ENCODE measurements at places on chromosomes 2 and 18. TPM values are rescaled to one million over a fixed set of nuclear protein-coding genes. Genes with fewer than 3 reads are reported as not detected.

DNA sequence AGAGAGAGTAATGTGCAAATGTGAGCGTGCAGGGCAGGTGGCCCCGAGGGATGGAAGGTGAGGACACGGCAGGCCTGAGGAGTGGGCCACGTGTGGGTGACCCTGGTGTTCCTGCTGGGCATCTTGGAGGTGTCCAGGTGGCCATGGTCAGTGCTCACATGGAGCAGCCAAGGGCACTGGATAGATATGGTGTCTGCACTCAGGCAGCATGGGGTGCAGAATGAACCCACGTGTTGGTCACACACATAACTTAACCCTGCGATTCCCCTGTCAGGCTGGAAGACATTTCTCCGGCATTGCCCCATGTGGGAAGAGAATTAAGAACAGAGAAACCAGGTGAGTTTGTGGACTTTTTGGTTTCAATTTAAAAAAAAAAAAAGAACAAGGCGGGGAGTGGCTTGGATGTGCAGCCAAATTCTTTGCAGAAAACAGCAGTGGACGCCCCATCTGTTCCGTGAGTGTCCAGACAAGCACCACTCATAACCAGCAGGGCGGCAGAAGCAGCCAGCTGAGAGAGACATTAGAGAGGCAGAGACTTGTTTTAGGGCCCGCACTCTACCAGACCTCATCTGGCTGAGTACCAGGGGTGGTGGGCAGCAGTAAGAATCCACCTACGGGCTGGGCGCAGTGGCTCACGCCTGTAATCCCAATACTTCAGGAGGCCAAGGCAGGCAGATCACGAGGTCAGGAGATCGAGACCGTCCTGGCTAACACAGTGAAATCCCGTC, 249.8 kb downstream of the ACKR3 start:
- DNase-seq = no peak

DNA sequence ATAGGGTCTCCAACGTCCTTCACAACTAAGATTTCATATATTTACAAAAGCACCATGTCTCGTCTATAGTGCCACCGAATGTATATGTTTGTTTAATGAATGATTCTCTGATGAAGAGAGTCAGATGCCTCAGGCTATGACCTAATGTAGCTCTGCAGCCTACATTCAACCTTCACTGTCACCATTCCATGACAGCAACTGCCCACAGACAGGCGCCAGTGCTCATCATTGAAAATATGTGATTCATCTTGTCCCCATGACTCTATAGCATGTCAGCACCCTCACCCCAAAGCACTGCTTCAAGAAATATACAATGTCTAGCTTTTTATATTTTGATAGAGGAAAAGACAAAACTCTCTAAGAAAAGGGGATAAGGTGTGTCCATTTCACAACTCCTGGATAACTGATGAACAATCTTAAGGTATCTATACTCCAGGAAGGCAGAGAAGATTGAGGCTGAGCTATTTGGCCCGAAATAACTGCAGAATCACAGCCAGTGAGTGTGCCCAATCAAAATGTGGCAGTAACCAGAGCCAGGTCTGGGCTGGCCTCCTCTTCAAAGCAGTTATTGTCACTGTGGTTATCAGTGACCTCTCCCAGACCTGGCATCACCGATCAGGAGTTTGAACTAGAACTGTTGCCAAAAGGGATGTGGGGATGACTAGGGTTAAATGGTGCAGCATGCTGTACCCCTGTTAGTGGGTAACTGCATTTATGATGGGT, 246.6 kb downstream of the SETBP1 start:
- DNase-seq = no peak

DNA sequence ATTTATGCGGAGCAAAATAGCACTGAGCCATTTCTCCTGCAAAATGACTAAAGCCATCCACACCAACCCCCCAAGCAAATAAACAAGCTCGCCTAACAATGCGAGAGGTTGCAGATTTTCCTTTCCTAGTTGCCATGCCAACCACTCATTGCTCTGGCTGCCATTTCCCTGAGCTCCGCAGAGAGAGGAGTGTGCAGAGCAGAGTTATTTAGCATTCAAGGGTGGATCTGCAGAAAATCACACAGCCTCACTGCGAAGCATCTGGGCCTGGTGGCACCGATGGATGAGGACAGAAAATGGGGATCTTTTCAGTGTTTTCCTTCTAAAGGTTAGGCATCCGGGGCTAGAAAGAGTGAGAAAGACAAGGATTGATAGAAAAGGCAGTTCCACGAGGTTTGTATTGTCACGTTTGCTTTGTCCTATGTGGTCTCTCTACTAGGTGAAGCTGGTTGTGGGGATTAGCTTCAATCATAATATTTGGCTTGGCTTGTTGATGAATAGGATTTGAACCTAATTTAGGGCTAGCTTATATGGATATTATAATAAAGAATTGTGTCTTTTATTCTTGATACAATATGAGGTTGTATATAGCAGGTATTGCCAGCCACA, 110.2 kb upstream of the UNC80 start:
- DNase-seq = no peak

DNA sequence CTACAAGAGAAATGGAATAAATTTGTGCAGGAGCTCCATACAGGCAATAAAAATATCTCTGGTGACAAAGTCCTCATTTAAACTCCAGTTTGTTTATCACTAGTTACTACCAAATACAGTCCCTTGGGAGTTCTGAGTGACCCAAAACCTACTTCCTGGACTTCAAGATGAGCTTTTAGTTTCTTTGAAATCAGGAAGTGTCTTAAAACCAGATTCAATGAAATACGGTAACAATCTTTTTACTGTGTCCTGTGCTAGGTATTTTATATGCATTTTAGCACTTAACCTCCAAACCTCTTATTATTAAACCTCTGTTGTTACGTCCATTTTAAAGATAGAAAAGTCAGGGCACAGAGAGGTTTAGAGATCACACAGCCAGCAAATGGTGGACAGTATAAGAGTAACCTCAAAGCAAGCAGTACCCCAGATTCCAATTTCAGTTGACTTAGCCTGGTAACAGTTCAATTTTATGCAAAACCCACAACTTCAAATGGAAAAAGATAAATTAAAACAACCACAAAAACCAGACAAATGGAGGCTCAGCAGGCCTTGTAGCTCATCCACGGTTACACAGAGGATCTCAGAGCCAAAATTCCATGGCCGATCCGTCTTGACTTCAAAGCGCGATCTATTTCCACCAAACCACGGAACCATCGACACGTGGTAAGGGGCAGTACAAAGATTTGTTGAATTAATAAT, 1.3 kb upstream of the KCMF1 start:
- no peak for DNase-seq

GRCh38 chr2:143603035-143603655, 473.9 kb downstream of the ARHGAP15 start:
- DNase-seq = no peak

DNA sequence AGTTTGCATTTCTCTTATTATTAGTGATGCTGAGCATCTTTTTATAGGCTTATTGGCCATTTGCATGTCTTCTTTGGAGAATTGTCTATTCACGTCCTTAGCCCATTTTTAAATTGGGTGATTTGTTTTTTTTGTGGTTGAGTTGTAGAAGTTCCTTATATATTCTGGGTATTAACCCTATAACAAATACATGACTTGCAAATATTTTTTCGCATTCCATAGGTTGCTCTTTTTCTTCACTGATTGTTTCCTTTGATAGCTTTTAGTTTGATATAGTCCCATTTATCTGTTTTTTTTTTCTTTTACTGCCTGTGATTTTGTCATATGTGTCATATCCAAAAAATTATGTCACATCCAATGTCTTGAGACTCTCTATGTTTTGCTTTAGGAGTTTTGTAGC, 243.6 kb downstream of the GPD2 start:
- DNase-seq = no peak

DNA sequence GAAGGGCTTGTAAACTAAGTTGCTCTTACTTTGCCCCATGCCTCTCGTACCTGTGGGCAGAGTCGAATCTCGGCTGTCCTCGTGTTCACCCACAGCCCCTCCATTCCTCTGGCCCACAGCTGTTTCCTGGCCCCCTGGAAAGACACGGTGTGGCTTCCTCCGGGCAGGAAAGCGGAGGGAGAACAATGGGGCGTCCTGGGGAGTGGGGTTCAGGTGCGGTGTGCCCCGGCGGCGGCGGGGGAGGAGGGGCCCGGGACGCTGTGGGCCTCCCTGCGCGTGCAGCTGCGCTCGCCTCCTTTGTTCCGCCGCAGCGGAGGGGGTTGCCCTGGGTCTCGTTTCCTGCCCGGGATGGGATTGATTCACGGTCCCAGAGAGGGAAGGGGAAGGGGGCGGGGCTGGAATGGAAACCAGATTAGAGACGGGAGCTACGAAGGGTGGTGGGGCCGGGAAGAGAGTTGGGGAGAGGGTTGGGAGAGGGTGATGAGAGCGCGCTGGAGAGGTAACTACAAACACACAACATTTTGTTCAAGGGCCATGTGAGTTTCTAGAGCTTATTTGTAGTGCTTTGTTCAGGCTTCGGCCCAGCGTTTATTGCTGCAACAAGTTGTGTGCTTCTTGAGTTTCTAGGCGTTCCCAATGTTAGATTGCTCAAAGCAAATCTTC, 796 bp downstream of the MYO1B start:
- peak; percentile 80 for DNase-seq

- no peak for DNase-seq
Observed at GRCh38 chr2:48927355-48927754, 171.8 kb upstream of the LHCGR start.

DNA sequence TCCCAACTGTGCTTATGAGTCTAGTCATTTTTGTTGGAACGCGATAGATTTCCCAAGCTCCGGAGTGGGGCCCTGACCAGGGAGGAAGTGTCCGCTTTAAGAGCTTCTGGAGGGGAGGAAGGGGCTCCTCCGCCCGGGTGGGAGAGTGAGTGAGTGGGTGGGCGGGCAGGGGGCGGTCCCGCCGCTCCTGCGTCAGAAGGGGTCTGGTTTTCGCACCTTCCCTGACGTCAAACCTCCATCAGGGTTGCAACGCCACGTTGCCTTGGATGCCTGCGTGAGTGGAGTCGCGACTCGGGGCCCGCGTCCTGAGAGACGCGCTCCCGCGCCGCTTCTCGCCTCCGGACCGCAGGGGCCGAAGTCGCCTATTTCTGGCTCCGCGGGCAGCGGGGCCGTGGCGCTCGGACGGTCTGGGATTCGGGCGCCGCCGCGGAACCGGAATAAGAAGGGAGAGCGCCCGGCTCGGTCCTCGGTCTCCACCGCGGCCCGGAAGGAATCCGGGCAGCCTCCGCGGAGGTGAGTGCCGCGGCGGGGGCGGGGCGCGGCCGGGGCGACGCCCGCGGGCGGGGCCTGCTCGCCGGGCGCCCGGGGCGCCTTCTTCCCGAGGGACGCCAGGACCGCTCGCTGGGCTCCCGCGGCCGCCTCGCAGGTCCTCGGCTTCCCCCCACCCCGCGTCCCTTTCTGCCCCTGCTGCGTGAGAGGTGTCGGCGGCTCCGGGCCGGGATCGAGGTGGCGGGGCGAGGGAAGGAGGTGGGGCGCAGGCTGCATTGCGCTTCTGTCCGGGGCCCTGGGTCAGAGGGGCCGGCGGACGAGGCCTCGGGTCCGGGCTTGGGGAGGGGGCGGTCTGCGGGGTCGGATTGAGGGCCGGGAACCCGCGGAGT, at the start of gene ZDBF2:
Gene ZDBF2 (plus strand): TSS at position 230 of the 878 bp plus-strand sequence. CDS start 7,187 bp downstream, outside the sequence.
- DNase-seq = peak; percentile 74

GRCh38 chr2:239118675-239119211, 270.9 kb downstream of the TWIST2 start:
- DNase-seq = no peak

GRCh38 chr2:127906206-127906926, 20.6 kb upstream of the AMMECR1L start:
- no peak for DNase-seq

GRCh38 chr18:10743766-10744165, 217.9 kb downstream of the NAPG start:
- no peak for DNase-seq

DNA sequence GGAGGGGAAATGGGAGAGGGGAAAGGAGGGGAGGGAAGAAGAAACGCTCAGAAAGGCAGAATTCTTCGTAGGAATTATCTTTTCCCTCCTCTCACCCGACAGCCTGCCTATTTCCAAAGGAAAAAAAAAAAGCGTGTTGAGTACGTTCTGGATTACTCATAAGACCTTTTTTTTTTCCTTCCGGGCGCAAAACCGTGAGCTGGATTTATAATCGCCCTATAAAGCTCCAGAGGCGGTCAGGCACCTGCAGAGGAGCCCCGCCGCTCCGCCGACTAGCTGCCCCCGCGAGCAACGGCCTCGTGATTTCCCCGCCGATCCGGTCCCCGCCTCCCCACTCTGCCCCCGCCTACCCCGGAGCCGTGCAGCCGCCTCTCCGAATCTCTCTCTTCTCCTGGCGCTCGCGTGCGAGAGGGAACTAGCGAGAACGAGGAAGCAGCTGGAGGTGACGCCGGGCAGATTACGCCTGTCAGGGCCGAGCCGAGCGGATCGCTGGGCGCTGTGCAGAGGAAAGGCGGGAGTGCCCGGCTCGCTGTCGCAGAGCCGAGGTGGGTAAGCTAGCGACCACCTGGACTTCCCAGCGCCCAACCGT, at the start of gene GAD1:
Gene GAD1 (plus strand): TSS at position 384 of the 589 bp plus-strand sequence. CDS start 1,705 bp downstream, outside the sequence.
- DNase-seq = peak; percentile 81

GRCh38 chr2:8146132-8147005, 535.5 kb upstream of the ID2 start:
- DNase-seq = no peak

DNA sequence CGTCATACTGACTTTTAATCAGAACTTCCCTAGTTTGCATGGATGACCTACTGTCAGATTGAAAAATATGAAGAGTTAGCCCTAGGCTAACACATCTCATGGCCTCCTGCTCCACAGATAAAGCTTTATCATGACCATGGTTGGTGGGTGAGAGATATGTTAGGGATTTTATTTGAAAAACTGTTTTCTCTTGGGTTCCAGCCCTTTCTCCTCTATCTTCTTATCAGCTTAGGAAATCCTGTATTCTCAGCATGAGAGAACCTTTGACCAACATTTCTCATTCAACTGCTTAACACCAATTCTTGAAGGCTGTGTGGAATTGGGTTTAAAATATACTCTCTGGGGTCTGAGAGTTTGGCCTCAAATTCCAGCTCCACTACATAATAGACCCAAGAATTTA, 1407.0 kb upstream of the CELF4 start:
- no peak for DNase-seq

GRCh38 chr2:119073213-119073612, 85.3 kb downstream of the C1QL2 start:
- no peak for DNase-seq

- no peak for DNase-seq
Observed at GRCh38 chr2:136399667-136400289, 281.8 kb upstream of the CXCR4 start.

Gene PTH2R
- 0.09 TPM for total RNA-seq

Gene CRIM1
- total RNA-seq = 66.9 TPM

Gene BCL11A
- 59.6 TPM for total RNA-seq

Gene SNTG2
- 2.8 TPM for total RNA-seq

Gene RIT2
- 0.44 TPM for total RNA-seq

Gene CASP10
- total RNA-seq = 58.5 TPM

Gene POTEE
- total RNA-seq = 0.13 TPM

Gene SEH1L
- 36.7 TPM for total RNA-seq

Gene LRRC30
- total RNA-seq = not detected

Gene SERPINB7
- not detected for total RNA-seq

Measured in mucosa of descending colon (tissue), 3 donors.